ENCODE measurements at places on chromosomes 7 and 10.
A peak's percentile ranks its signal among the peaks of the same experiment; 100 is the strongest.

- no peak overlapping the region for H3K4me3 ChIP-seq
- no peaks in the 10 kb centered on the region for H3K36me3 ChIP-seq
- no peaks in the 10 kb centered on the region for H3K27me3 ChIP-seq
- H3K27ac ChIP-seq: no peak overlapping the region
- DNase-seq: no peak
- no peaks in the 10 kb centered on the region for H3K4me1 ChIP-seq
These were observed 98.3 kb upstream of the LRGUK start for GRCh38 chr7:134028853-134029252.

DNA sequence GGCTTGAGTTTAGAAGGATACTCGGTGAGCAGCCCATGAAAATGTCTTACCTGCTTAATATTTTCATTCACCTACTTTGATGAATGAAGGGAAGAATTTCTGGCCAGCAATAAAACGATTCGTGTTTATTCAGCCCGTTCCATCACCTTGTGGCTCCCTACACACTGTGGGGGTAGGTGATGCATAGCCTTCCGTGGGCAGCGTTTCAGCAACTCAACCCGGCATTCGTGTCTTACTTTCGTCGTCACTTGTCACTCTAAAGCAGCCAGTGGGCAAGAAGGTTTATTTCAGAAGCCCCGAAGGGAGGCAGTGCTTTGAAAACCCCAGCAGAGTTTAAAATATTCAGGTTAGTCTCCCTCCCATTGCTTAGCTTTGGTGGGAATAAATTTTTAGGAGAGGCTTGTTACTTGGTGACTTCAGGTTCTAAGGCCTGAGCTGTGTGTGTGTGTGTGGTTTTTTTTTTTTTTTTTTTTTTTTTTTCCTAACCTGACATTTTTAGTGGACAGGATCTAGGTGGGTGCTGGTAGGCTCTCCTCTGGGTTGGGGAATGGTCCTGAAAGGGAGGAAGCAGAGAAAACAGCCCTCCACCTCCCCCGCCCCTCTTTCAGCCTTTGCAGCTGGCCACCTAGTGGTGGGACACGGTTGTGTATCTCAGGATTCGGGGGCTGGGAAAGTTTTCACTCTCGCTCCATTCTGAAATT, 1.8 kb downstream of the GRK5 start:
- peak; percentile 83 for DNase-seq
- no peaks in the 10 kb centered on the region for H3K36me3 ChIP-seq
- H3K4me3 ChIP-seq: peak overlapping the region; percentile 97
- peaks cover 57% of the 10 kb centered on the region for H3K4me1 ChIP-seq
- peak overlapping the region; percentile 90 for H3K27ac ChIP-seq

DNA sequence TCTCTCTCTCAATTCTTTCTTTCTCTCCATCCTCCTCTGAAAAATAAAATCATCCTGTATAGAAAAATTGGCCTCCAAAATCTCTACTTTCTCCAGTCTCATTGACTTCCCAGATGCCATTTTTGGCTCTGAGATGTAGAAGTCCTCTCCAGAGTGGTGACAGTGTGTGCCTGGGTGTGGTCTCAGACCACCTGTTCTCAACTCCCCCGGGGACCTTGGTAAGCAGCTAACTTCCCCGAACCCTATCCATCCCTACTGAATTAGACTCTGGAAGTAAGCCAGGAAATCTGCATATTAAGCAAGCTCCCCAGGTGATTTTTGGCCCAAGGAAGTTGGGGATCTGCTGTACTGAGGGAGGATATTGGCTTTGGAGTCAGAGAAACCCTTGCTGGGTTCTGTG, 120.5 kb downstream of the WDR11 start:
- H3K27ac ChIP-seq: no peak overlapping the region
- no peak overlapping the region for H3K4me3 ChIP-seq
- H3K27me3 ChIP-seq: peaks cover 30% of the 10 kb centered on the region
- no peaks in the 10 kb centered on the region for H3K4me1 ChIP-seq
- peaks cover 5% of the 10 kb centered on the region for H3K36me3 ChIP-seq

- no peaks in the 10 kb centered on the region for H3K4me1 ChIP-seq
- H3K27ac ChIP-seq: no peak overlapping the region
- DNase-seq: no peak
- H3K36me3 ChIP-seq: no peaks in the 10 kb centered on the region
These were observed 27.5 kb downstream of the HOXA1 start for GRCh38 chr7:27068259-27068658.

- no peak overlapping the region for H3K27ac ChIP-seq
- no peaks in the 10 kb centered on the region for H3K27me3 ChIP-seq
- no peak overlapping the region for H3K4me3 ChIP-seq
- H3K4me1 ChIP-seq: no peaks in the 10 kb centered on the region
- no peak for DNase-seq
These were observed 8.3 kb downstream of the IQCE start for GRCh38 chr7:2566890-2567678.

DNA sequence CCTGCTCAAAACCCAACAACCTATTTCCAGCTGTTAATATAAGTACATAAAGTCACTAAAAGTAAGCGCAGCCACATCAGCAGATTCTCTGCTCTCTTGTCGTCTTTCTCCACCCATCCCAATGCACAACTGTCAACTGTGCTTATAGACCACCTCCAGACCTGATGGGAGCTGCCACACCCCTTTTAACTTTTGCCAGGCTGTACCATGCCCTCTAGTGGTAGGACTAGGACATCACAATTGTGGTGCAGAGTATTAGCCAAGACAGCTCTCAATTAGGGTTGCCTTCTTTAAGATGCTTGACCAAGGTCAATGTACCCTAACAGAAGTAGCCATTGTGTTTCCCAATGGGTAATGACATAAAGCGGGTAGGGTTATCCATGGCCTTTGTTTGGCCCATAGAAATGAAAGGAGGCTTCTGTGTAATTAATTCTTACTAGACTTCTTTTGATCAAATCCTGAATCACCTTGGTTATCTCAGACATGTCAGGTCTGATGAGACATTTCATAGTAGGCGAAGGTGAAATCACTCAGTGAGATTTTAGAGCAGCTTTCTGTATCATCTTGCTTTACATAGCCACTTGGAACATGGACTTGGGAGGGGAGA, 68.1 kb downstream of the SCRN1 start:
- no peak overlapping the region for H3K27ac ChIP-seq
- no peak overlapping the region for H3K4me3 ChIP-seq
- peaks cover 43% of the 10 kb centered on the region for H3K36me3 ChIP-seq
- no peak for DNase-seq
- peaks cover 1% of the 10 kb centered on the region for H3K4me1 ChIP-seq

- H3K27ac ChIP-seq: no peak overlapping the region
- no peak for DNase-seq
- no peaks in the 10 kb centered on the region for H3K36me3 ChIP-seq
These were observed 101.8 kb upstream of the ZMIZ1 start for GRCh38 chr10:78966844-78967488.

DNA sequence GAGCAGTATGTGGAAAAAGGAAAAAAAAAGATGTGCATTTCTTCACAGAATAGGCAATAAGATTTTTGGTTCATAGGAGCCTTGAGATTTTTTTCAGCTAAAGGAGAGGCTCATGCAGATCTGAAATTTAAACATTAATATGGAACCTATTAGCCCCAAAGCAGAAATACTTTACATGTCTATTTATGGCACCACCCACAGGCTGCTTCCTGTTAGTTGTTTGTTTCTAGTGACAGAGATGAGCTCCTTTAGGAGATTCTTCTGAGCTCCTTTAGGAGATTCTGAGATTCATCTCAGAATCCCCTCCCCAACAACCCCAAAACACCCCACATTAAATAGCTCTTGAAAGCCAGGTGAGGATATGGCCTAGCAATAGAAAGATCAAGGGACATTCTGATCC, 27.9 kb upstream of the HPS1 start:
- no peak for DNase-seq
- H3K27ac ChIP-seq: no peak overlapping the region
- no peaks in the 10 kb centered on the region for H3K27me3 ChIP-seq
- no peaks in the 10 kb centered on the region for H3K4me1 ChIP-seq

DNA sequence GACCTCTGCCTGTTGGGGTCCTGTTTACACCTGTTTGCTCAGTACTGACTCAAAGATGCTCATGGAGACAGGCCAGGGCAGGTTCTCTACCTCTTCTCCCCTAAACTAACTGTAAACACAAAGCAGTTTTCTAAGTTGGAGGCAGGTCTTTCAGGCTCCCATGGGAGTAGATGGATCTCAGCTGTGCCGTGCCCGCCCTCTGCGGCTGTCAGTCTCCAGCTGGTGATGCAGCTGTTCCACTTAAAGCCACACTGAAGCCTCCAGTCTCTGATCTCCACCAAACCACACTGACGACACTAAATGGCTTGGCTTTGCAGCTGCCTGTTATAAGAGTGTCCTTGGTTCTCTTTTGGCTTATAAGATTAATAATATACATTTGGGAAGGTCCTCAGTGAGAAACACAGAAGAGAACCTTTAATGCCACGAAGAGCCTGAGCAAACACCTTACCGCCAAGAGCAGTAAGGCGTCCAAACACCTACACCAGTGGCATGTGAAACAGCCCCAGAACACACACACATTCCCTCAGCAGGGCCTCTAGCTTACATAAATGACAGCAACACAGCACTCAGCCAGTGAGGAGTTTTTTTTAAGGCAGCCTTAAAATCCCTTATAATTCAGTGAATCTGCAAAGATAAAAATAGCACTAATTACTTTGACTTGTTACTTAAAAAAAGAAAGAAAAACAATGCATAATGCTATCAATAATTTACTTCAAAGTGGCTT, 60.4 kb upstream of the KCNIP2 start:
- H3K27ac ChIP-seq: no peak overlapping the region
- no peaks in the 10 kb centered on the region for H3K4me1 ChIP-seq
- H3K36me3 ChIP-seq: peaks cover 20% of the 10 kb centered on the region

DNA sequence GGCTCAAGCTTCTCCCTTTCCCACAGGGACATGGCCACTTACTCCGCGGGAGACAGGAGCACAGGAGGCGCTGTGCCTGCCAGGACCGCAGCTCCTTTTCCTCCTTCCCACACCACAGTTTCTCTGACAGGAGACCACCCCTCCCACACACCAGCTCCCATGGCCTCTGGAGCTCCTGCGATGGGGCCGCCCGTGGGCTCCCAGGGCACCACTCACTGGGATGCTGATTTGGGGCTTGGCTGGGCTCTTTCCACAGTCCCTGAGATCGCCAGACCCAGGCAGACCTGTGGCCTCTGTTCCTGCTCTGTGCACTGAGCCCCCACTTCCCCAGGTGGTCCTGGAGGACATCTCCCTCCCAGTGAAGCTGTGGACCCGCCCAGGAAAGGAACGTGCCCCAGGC, 226.9 kb upstream of the SHH start:
- DNase-seq: no peak
- H3K27ac ChIP-seq: no peak overlapping the region
- H3K4me3 ChIP-seq: no peak overlapping the region
- no peaks in the 10 kb centered on the region for H3K36me3 ChIP-seq

DNA sequence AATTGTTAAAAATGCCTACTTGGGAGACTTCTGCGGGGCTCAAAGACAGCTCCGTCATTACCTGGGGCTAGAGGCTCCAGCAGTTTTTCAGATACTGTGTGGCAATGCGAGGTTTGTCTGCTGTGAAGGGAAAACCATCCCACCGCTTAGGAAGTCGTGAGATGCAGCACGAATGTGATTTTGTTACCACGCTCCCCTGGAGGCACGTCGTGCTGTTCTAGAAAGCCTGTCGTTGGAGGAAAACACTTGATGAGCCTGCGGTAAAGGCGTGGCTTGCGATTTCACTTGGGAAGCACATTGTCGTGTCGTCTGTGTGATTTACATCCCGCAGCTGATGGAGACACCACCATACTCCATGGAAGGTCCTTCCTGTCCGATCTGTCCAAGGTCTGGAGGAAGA, 39.3 kb downstream of the CAMK1D start:
- H3K36me3 ChIP-seq: no peaks in the 10 kb centered on the region
- peaks cover 29% of the 10 kb centered on the region for H3K4me1 ChIP-seq
- DNase-seq: no peak

DNA sequence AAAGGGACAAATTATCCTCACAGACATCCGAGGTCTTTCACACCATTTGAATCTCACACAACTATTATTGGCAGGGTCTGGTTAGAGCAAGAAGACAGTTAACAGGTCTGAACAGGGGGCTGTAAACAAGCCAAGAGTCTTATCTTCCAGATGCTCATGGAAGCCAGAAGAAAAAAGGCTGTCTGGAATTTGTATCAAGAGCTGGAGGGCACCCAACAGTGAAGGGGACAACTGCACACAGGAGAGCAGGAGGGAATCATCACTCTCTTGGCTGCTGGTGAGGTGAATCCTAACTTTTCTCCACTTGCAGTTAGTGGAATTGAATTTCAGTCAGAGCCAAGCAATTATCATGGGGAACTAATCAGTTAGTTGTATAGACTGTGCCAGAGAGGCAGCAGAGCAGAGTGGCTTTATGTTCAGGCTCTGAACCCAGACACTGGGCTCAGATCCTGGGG, 880.2 kb upstream of the AUTS2 start:
- no peak for DNase-seq
- H3K4me3 ChIP-seq: no peak overlapping the region
- no peaks in the 10 kb centered on the region for H3K27me3 ChIP-seq
- no peaks in the 10 kb centered on the region for H3K4me1 ChIP-seq

DNA sequence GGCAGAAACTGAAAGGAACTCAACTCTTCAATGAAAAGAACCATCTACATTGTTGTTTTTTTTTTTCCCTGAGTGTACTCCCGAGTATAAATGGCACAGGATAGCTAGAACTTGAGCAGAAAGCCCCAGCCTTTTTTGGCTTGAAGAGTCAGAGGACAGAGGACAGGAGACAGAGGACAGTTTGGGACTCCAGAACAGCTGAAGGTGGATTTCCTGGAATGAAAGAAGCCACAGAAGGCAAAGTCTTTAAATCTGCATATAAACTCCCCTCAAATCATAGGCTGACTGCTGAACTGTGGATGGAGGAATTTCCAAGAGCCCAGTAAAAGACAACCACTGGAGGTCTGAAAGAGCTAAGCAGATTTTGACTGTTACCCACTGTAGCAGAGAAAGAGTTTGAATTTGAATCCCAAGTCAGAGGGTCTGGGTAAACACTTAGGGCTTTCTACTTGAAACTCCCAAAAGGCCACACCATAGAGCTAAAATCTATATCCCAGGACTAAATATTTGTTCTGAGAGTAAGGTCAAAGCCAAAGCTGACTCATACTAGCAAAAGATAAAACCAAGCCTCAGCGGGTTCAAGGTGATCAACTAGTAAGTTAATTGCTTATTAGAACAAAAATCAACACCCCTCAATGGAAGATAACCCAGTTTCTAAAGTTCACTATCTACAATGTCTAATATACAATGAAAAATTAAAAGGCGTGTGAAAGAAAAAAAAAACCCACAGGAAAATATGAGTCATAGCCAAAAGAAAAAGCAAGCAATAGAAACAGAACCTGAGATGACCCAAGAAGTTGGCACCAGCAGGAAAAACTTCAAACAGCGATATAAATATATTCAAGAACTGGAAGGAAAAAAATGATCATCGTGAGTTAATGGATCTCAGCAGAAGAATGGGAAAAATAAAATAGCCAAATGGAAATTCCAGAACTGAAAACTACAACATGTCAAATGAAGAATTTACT, 1.8 kb upstream of the OPN1SW start:
- no peak for DNase-seq
- H3K4me1 ChIP-seq: no peaks in the 10 kb centered on the region
- no peak overlapping the region for H3K4me3 ChIP-seq
- no peaks in the 10 kb centered on the region for H3K27me3 ChIP-seq
- H3K36me3 ChIP-seq: peaks cover 22% of the 10 kb centered on the region

GRCh38 chr7:92748495-92748894, 87.9 kb downstream of the CDK6 start:
- peaks cover 2% of the 10 kb centered on the region for H3K4me1 ChIP-seq
- H3K27ac ChIP-seq: no peak overlapping the region
- H3K36me3 ChIP-seq: no peaks in the 10 kb centered on the region
- H3K4me3 ChIP-seq: no peak overlapping the region
- DNase-seq: no peak
